ENCODE measurements at places on chromosomes 6 and 20.

DNA sequence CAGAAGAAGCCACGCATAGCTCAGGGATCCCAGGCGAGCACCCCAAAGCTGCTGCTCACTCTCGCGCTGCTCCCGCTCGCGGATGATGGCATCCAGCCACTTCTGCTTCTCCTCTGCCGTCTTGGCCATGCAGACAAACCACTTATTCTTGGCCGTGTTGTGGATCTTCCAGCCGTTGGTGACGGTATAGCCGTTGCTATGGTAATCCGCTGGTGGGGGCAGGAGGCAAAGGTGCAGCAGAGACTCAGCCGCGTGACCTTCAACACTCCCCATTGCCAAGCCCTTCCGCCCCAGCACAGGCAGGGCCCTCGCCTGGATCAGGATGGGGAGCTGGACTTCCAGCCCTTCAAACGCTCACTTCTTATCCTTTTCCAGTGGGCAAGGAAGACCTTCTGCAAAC, 136.9 kb downstream of the PREX1 start:
- no peak for DNase-seq

DNA sequence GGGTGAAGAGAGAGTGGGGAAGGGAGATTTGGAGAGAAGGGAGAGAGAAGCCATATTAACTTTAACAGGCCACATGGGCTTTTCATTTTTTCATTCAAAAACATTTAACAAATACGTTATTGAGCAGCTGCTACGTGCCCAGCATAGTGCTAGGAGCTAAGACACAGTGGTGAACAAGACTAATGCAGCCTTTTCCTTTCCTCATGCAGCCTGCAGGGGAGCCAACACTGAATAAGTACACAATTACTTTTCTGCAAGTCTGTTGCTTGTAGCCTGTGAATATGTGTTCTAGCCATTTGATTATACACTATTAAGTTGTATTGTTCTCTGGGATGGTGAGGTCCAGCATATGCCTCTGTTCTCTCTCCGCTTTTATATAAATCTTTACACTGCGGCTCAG, 1.9 kb upstream of the BLOC1S5 start:
- no peak for DNase-seq

GRCh38 chr6:26389349-26389894, 6.5 kb downstream of the BTN2A2 start:
- no peak for DNase-seq

DNA sequence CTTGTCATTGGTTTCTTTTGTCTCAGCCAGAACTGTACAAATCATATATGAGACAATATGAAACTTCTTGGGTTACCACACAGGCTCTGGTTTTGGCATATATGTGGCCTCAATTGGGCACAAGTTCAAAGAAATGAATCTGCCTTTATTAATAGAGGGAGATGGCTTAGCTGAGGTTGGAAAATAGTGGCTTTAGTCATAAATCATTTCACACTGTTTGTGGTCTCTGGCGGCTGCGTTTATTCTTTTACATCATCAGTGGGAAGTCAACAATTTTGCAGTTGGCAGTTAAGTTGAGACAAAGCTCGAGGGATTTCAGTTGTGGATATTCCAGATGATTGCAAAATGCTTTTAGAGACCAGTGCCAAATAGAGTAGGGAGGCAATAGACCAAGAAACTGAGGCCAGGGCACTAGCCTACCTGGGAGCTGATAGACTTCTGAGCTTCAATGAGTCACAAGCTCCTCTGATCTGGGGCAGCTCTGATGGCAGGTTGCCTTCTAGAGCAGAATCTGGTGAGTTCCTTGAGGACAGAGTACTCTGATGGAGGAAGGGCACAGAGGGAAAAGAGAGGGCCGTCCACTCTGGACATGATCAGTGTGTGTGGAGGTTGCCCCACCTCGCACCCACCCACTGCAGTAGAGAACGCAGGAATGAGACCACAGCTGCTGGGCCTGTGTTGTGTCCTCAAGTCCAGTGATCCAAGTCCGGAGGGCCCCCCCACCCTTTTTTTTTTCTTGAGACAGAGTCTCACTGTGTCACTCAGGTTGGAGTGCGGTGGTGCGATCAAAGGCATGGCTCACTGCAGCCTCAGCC, 73.5 kb downstream of the ARMC2 start:
- DNase-seq, result peak; percentile 63

DNA sequence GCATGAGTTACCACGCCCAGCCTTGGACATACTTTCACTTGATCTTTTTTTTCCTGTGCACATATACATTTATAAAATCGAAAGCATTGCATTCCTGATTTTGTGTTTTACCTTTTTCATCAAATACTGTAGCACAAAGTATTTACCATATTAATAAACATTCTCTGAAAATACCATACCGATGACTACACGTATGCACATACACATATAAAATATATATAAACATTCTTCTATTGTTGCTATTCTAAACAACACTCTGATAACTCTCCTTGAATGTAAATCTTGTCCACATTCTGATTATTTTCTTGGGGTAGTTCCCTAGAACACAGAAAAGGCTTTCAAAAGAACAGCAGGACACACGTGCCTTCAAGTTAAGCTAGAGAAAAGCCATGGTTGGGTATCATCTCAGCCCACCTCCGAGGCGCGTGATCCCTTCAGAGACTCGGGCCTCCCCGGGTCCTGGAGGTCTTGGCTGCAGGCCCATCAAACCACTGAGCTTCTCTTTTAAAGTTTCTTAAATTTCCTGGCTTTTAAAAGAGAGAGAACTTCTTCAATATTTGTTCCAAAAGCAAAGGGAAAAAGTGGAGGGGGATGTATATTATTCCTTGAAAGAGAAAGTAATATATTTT, 198.1 kb downstream of the MYLK4 start:
- DNase-seq, result no peak

DNA sequence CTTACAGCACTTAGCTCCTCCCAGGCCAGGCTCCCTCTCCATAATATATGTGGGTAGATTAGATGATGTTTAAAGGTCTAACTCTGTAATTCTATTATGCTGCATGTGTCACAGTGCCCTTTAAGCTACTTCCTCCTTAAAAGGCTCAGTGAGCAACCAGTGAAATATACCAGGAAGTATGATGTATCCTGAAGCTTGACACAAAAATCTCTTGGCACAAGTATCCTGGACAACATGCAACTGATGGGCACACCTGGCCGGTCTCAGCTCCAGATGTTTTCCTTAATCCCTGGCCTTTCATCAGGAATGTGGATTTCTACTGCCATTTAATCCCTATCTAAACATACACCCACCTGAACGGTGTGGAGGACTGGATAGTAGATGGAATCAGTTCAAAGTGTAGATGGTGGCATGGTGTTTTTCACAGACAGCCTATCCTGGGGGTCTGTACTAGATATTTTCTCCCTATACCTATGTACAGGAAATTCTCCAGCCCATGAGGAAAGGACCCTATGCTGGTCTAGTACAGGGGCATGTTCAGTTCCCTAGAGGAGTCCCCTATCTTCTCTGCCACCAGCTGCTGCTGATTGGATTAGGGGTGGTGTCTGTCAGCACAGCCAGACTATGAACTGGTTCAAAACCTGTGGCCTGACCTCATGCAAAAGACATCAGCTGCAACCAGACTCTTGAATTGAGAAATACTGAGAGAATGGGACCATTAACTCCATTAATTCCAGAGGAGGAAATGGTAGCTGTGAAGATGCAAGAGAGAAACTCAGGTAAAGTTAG, 59.4 kb upstream of the CITED2 start:
- DNase-seq, result no peak

- no peak for DNase-seq
Measured at GRCh38 chr20:21159658-21160380, 33.9 kb downstream of the KIZ start.

DNA sequence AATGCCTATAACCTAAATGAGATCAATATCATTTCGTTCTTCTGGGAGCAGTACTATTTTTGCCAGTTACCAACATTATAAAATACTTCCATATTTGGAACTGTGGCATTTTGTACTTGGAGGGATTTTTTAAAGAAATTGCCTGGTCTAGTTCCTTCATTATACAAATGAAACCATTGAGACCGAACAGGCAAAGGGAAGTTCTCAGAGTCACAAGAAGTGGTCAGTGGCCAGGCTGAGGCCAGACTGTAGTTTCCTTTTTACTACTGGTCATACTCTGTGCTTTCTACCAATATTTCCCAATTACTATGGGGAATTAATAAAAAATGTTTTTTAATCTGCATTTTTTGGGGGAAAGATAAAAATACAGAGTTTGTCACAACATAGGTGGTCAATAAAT, 332.0 kb downstream of the NRN1 start:
- DNase-seq, result no peak

GRCh38 chr6:22221630-22222029, 75.2 kb downstream of the PRL start:
- no peak for DNase-seq

DNA sequence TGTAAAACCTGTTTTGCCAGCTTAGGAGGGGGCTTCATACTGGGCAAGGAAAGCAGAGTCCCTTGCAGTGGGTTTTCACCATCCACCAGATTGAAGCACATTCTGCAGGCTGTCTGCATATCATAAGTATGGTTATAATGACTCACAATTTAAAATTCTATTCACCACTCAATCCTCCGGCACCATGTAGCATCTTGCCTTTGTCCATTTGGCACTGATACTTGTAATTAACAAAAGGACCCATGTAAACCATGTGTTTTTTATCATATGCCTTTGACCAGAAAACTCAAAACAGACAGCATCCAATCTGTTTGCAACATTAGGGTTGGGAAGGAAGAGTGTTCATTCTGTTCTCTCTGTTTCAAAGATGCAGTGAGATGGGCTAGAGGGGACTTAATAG, 3.0 kb downstream of the CD83 start:
- no peak for DNase-seq

DNA sequence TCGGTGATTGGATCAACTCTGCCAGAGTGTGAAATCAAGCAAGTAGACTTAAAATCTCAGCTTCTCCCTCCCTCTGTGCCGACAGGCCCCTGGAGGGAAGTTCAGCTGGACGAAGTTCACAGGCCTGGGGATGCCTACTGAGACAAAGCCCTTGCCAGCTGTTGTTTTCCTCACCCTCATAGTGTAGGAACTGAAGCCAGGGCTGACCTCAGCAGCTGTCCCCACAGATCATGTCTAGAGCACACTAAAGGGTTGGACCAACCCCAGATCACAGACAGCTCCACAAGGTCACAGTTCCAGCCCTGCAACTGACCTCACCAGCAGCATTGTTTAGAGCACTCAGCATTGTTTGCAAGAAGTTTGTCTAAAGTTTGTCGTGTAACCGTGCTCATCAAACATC, 261.9 kb upstream of the ECI2 start:
- DNase-seq, result no peak

- no peak for DNase-seq
Measured at GRCh38 chr6:16723826-16724225, 37.4 kb downstream of the ATXN1 start.

- no peak for DNase-seq
Measured at GRCh38 chr6:39167321-39167720, 52.3 kb upstream of the SAYSD1 start.

DNA sequence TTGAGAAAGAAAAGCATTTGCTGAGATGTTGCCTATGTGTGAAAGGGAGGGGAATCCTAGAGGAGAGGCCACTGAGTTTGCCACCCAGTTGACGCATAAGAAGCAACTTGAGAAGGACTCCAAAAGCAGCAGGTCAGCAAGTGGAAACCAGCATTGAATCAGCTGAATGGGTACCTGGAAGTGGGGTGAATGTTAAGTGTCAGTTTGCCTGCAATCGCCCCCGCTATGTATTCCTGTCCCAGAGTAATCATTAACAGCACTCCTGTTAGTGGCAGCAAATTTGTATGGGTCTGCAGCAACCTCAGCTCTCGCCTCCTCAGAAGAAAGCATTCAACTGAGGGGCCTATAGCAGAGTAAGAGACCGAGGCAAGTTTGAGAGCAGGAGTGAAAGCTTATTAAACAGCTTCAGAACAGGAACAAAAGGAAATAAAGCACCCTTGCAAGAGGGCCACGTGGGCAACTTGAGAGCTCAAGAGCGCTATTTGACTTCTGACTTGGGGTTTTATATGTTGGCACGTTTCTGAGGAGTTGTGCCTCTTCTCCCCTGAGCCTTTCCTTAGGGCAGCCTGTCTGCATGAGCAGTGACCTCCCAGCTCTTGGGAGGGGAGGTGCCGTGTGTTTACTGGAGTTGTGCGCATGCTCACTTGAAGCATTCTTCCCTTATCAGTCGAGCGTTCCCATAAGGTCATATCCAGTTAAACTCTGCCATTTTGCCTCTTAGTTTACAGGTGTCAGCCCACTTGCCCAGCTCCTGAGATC, 122.6 kb upstream of the PHACTR1 start:
- DNase-seq, result no peak

GRCh38 chr6:80464901-80465300, 358.4 kb downstream of the BCKDHB start:
- DNase-seq, result no peak

DNA sequence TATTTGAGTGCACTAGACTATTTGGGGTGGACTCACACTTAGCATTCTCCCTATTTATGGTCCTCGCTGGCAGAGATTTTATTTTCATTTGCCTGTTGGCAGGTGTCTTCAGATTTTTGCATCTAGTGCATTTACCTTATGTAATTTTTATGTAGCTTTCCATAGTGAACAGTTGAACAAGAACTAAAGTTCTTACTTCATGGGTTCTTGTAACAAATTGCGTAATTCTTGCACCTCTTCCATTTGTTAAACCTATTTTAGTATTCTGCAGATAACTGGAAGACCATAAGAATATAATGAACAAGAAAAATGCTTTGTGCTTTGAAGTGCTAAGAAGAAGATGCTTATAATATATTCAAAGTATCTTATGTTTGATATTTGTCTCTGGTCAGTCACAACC, 252.8 kb upstream of the MMS22L start:
- DNase-seq, result no peak

- DNase-seq, result no peak
Measured at GRCh38 chr6:44737829-44738528, 350.5 kb downstream of the CDC5L start.

GRCh38 chr6:149094934-149095351, 222.6 kb upstream of the TAB2 start:
- peak; percentile 47 for DNase-seq

DNA sequence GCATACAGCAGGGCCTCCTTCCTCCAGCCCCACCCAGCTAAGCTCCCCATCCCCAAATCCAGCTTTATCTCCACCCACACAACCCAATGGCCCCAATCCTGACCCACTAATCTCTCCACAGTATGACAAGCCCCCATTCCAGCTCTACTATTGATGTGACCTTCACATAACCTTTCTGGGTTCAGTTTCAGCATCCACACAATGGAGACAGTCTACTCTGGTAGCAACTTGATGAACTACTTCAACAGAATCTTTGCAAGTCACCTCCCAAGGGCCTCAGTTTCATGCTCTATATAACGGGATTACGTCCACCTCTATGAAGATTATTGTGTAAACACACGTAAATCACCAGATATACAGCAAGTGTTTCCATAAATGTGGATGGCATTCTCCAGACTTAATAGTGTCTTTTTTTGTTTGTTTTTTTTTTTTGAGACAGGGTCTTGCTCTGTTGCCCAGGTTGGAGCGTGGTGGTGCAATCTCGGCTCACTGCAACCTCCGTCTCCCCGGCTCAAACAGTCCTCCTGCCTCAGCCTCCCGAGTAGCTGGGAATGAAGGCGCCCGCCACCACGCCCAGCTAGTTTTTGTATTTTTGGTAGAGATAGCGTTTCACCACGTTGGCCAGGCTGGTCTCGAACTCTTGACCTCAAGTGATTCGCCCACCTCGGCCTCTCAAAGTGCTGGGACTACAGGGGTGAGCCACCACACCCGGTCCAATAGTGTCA, 1.4 kb downstream of the AHCY start:
- DNase-seq, result no peak

GRCh38 chr6:169545982-169546381, 155.8 kb downstream of the WDR27 start:
- DNase-seq, result no peak

All from activated CD4-positive, alpha-beta memory T cell treated with anti-CD3 and anti-CD28 coated beads, Interleukin-2, amount 10 ng/mL, durations not matched to agents 7 days and 5 days (primary cell).